ENCODE measurements at places on chromosomes 12 and 14.

- no peaks in the 10 kb centered on the region for H3K27me3 ChIP-seq
- H3K36me3 ChIP-seq: no peaks in the 10 kb centered on the region
- DNase-seq: no peak
- no peak overlapping the region for H3K27ac ChIP-seq
- H3K4me1 ChIP-seq: no peaks in the 10 kb centered on the region
Measured at GRCh38 chr12:130127912-130128789, 34.1 kb upstream of the FZD10 start.

GRCh38 chr12:107900588-107900987 is 126.1 kb downstream of the ASCL4 start:
- DNase-seq: no peak
- no peak overlapping the region for H3K27ac ChIP-seq
- H3K4me1 ChIP-seq: peaks cover 5% of the 10 kb centered on the region
- H3K27me3 ChIP-seq: peaks cover 12% of the 10 kb centered on the region
- H3K4me3 ChIP-seq: no peak overlapping the region
- no peaks in the 10 kb centered on the region for H3K36me3 ChIP-seq

DNA sequence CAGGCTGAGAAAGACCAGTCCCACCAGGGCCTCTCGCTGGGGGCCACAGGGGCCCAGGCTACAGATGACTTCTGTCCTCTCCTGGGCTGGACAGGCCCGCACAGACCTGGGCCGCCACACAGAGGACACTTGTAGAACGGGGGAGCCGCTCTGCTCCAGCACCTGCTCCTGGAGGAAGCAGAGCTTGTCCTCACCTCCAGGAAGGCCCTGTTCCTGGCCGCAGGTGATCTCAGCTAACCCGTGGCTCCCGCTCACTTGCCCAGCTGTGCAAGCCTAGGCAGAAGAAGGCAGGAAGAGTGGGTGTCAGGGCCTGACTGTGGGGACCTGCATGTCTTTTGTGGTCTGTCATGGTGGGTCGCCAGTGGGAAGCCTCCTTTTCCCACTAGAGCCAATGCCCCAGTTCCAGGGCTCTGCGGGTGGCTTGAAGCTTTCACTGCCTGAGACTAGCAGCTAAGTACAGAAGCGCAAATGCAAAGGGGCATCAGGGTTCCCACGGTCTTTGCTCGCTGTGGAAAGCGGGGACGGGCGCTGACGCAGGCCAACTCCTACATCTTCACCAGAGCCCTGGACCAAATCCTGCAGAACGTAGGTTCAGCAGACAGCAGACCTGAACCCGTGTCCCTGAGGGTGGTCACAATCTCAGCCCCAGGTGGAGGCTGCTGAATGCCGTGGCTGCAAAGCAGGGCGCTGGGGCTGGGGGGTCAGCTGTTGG is 8.8 kb upstream of the CEP170B start:
- H3K27ac ChIP-seq: no peak overlapping the region
- H3K27me3 ChIP-seq: no peaks in the 10 kb centered on the region
- no peak overlapping the region for H3K4me3 ChIP-seq
- H3K4me1 ChIP-seq: no peaks in the 10 kb centered on the region
- no peaks in the 10 kb centered on the region for H3K36me3 ChIP-seq

- H3K4me1 ChIP-seq: peaks cover 11% of the 10 kb centered on the region
- no peak for DNase-seq
- H3K4me3 ChIP-seq: no peak overlapping the region
- no peak overlapping the region for H3K27ac ChIP-seq
- no peaks in the 10 kb centered on the region for H3K27me3 ChIP-seq
Measured at GRCh38 chr12:94059394-94060368, 88.7 kb upstream of the PLXNC1 start.

GRCh38 chr14:55131370-55132137 is 2.5 kb downstream of the LGALS3 start:
- peaks cover 54% of the 10 kb centered on the region for H3K4me1 ChIP-seq
- peaks cover 33% of the 10 kb centered on the region for H3K36me3 ChIP-seq
- no peak for DNase-seq
- no peaks in the 10 kb centered on the region for H3K27me3 ChIP-seq
- peak overlapping the region; percentile 82 for H3K4me3 ChIP-seq
- H3K27ac ChIP-seq: peak overlapping the region; percentile 56
